ENCODE measurements at places on chromosomes 7 and 10.

- no peak for DNase-seq
These were observed 1.0 kb upstream of the PBLD start for GRCh38 chr10:68333440-68334431.

GRCh38 chr7:16106300-16106699 lies 315.0 kb downstream of the CRPPA start:
- no peak for DNase-seq

DNA sequence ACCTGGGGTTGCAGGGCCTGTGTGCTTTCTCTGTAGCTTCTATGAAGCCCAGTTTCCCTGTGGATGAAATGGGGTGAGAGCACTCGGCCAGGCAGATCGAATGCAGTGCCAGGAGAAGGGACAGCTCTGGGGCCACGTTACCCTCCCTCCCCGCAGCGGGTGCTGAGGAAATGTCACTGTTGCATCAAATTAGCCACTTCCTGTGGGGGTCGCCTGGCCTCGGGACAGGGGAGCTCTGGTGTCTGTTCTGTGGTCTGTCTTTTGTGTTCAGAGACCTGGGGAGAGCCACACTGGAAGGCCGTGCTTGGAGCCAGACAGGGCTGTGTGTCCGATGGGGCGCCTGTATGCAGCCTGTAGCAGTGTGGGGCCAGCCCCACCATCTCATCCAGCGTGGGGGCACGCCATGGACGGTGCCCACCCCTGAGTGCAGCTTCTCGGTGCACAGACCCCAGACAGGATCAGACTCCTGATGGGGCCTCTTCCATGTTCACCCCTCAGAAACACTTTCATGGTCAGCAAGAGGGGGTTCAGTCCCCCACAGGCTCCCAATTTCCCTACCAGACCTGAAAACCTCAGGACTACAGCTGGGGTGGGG lies 13.6 kb downstream of the TTYH3 start:
- DNase-seq, result peak; percentile 47

GRCh38 chr7:134459981-134460380 lies 1.1 kb upstream of the AKR1B1 start:
- DNase-seq, result no peak

- DNase-seq, result no peak
These were observed 33.3 kb upstream of the LYZL2 start for GRCh38 chr10:30662814-30663213.

DNA sequence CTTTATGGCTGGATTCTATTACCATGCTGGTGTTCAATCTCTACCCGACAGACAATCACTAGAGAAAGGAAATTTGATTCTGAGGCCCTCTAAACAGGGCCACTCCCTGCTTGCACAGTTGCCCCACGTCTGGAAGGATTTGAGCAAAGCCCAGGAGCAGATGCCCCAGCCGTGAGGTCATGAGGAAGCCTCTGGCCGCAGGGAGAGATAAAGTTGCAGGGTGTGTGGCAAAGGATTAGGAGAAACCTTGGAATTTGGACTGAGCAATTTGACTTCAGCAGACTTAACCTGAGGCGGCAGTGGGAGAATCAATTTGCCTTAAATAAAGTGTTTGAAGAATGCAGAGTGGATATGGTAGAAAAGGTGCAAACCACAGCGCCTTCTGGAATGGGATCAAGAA lies 40.2 kb upstream of the KLF6 start:
- no peak for DNase-seq

DNA sequence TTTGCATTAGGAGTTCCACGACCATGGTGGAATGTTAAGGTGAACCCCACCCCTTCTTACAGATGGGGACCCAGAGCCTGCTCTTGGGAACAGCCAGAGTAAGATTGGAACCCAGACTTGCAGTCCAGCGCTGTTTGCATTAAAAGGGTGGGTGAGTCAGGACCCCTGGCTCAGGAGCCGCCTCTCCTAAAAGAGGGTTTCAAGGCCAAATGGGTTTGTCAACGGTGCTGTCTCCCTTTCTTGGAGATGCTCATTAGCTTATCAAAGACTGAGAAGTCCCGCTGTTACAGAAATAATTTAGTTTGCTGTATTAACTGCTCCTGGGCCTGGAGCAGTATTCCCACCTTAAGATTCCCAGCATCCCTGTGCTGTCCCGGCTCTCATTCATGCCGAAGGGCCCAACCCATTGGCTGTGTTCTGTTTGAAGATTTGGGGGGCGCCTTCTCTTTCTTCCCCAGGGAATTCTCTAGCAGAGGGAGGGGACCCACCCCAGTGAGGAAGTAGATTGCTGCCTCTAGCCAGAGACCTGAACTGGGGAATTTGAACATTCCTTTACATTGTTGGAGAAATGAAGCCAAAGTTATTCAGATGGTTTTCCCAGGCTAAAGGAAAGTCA lies 1.8 kb downstream of the MARVELD1 start:
- no peak for DNase-seq

DNA sequence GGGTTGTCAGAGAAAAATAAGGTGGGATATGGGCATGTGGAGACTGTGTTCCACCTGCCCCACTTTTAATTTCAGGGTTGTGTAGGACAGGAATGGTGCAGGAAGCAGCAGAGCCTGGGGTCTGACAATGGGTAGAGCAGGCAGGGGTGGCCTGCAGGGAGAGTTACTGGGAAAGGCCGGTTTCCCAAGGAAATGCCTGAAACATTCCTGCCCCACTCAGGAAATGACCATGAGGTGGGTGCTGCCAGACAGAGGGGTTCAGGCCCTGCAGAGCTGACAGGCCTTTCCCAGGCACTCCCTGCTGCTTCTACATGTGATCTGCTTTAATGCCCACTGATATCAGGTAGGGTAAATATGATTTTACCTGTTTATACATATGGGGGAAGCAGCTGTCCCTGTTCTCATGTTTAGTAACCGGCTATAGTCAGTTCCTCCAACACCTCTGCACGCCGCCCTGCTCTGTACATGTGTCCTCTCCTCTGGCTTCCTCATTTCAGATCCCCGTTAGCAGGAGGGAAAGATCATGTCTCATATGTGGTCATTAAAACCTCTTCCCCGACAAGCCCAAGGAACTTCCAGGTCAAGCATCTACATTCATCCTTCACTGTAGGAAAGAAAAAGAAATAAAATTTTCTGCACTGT lies 118.6 kb upstream of the PRSS58 start:
- DNase-seq, result no peak

GRCh38 chr7:55533050-55533728 lies 39.1 kb downstream of the VOPP1 start:
- peak; percentile 92 for DNase-seq

DNA sequence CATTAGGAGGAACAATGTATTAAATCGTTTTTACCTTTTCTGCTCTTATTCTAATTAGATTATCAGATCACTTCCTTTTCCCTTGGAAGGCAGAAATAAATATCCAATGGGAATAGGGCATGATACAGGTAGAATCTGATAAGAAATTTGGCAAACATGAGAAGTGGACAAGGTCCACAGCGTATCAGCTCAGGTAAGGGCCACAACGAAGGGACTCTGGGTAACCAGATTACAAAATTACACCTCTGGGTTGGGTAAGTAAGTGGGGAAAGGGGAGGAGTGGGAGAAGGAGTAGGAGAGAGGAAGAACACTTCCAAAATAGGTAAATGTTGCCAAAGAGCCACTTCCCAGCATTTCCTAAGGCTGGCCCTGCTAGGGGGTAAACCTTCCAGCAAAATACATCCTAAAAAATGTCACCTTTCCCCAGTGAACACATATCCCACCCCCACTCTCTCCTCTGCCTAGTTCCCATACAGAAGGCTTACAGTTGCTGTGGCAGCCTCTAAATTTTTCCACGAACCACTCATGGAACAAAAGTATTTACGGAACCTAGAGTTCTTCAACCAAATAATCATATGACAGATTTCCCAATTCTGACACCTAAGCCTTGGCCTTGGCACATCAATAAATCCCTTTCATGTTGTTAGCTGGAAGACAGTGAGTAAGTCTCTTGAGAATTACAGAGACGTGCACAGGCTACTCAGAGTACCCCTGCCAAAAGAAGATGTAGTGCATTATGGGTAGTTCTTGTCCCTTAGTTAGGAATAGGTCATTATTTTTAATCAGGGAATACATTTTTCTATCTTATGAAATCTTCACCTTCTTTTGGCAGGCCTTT lies 51.5 kb upstream of the DLX6 start:
- DNase-seq, result no peak

DNA sequence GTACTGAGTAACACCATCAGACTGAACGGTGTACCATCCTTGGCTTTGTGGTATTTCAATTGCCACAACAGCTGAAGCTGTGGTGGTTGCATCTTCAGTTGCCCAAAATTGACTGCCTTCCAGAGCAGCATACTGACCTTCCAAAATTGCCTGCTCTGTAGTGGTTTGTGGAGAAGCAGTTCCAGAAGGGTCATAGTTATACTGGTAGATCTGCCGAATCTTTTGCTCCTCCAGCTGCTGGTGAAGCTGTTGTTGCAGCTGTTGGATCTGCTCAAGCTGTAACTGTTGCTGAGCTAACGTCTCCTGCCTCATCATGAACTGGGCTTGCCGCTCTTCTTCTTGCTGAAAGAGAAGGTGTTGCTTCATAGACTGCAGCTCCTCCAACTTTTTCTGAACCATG lies 212.2 kb downstream of the PCLO start:
- no peak for DNase-seq

- peak; percentile 2 for DNase-seq
These were observed 4.7 kb upstream of the FRMPD2 start for GRCh38 chr10:48279081-48279751.

DNA sequence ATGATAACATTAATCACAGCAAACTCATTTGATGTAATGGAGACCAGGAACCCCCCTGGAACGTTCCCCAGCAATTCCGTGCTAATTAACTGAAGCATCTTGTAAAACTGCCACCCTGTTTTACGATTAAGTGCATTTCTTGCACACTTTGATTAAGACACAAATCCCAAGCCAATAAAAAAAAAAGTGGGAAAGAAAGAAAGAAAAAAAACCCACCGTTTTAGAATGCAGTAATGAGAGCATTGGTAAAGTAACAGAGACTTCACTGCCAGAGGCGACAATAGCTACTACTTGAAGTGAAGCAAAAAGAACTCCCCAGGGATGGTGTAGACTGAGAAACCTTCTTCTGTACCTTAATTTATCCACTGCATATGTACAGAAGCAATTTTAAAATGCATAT lies 616.1 kb downstream of the PTPRN2 start:
- DNase-seq, result no peak

GRCh38 chr7:28674359-28674782 lies 262.1 kb downstream of the CREB5 start:
- DNase-seq, result no peak

- DNase-seq, result peak; percentile 37
These were observed 986 bp downstream of the NRP1 start for GRCh38 chr10:33333260-33334101.

GRCh38 chr10:19891429-19891828 lies 75.2 kb downstream of the PLXDC2 start:
- no peak for DNase-seq

DNA sequence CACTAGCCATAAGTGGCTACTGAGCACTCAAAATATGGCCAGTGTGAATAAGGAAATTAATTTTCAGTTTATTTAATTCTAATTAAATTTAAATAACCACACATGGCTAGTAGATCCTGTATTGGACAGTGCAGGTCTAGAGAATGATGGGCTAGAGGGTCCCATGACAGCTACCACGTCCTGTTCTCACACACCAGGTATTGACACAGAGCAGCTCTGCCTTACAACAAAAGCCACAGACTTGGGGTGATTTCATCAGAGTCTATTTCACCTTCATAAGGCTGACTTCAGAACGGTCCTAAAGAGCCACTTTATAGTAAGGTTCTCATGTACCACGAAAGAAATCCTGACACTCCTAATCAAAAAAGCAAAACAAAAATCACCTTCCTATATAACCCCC lies 111.3 kb downstream of the UBE2H start:
- peak; percentile 25 for DNase-seq

GRCh38 chr10:113049881-113050280 lies 99.8 kb downstream of the TCF7L2 start:
- no peak for DNase-seq

- no peak for DNase-seq
These were observed 128.2 kb downstream of the TAX1BP1 start for GRCh38 chr7:27868131-27868550.

- no peak for DNase-seq
These were observed 171.7 kb downstream of the LCOR start for GRCh38 chr10:97003804-97004201.

GRCh38 chr10:107477266-107477665 lies 312.8 kb upstream of the SORCS1 start:
- no peak for DNase-seq

GRCh38 chr10:3123571-3124411 lies 48.8 kb downstream of the PITRM1 start:
- no peak for DNase-seq

- no peak for DNase-seq
These were observed 180.7 kb upstream of the SHH start for GRCh38 chr7:155992974-155993373.

- DNase-seq, result no peak
These were observed 24.9 kb downstream of the ASB13 start for GRCh38 chr10:5641501-5641900.

DNA sequence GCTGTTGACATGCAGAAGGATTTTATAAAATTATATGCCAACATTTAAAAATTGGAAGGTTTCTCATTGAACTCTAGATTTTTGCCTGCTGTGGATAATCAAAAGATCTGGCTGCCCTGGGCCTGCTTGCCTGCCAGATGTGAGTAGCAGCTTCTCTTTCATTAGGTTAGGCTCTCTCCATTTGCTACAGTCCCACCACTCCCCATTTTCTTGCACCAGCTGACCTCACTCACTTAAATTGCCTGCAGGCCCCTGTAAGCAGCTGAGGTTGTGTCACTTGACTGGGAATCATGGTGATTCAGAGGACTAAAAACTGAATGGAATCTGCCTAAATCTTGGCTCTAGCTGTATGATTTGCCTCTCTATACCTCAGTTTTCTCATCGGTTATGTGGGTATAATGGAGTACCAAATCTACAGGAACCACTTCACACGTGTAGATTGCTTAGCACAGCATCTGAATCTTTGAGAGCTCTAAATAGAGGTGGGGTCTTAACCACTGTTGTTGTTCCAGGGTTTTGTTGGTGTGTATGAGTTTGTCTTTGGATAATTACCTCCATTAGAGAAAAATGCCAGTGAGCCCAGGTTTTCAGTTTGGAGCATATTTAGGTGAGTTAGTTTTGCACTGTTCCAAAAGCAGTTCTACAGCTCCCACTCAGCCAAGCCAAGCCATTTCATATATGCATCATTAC lies 18.6 kb upstream of the RAPGEF5 start:
- no peak for DNase-seq

DNA sequence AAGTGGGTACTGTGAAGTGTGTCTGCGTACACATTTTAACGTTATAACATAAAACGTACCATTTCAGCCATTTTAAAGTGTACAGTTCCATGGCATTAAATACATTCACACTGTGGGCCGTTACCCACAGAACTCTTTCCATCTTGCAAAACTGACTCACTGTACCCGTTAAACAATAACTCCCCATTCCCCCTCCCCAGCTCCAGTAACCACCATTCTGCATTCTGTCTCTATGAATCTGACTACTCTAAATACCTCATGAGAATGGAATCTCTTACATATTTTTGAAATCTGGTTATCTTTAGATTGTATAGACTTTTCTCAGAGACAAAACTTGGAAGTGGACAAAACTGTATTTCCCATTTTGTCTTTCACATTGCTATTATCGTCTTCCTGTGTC lies 9.3 kb downstream of the ARL3 start:
- no peak for DNase-seq

- DNase-seq, result peak; percentile 69
These were observed 2.1 kb downstream of the CASP7 start for GRCh38 chr10:113681533-113682470.

- no peak for DNase-seq
These were observed 58.7 kb upstream of the PRPS1L1 start for GRCh38 chr7:18086165-18087025.

Measured in activated CD4-positive, alpha-beta T cell treated with anti-CD3 and anti-CD28 coated beads, Interleukin-2, amount 50 U/mL, for 16 hours (primary cell).